ENCODE measurements at places on chromosomes 6 and 20.

DNA sequence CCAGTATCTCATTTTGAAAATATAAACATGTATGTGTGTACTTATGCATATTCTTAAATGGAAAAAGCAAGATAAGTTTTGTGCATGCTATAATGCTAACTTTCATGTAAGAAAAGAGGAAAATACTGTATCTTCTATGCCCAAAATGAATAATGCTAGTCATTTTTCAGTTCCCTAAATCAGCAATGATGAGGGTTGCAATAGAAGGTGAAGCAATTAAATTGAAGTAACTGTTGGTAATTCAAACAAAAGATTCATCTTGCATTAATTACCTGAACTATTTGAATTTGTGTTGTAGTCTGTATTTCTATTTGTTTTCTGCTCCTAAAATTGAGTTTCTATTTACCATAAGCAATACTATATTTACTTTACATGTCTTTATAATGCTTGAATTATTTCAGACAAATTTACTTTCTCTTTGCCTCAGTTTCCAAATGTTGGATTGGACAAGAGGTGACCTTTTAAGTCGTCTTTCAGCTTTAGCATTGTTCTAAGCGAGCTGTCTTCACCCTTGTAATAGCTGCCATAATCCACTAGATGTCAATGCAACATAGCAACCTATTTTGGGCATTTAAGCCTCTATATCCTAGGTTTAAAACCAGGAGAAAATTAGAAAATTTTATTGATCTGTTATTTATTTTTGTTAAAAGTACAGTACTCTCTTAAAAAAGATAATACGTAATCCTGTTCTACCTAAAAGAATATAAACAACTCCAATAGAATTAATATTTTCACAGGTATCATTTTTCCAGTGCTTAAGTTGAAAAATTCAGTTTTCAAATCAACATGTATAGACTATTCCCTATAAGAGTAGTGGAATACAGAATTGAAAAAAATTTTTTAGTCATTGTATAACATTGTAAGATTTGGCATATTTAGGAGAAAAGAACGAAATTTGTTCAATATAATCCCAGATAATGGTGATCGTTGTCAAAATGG, 52.3 kb upstream of the IFNGR1 start:
- no peak for DNase-seq

DNA sequence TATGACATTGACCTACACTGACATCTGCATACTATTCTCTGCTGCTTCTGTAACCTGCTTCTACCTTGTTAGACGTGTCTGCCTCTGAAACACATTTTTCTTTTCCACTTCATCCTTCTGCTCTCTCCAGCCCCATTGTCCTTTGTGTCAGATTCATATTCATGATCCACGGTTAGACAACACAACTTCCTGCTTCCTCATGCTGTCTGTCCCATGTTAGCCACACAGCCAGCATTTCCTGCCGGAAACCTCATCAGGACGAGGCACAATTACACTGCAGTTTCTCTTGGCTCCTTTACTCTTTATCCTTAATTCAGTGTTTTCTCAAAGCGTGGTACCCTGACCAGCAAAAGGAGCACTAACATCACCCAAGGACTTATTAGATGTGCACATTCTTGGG, 150.2 kb downstream of the TBC1D7 start:
- DNase-seq = no peak

GRCh38 chr6:128574402-128574801, 54.0 kb upstream of the PTPRK start:
- DNase-seq = no peak

DNA sequence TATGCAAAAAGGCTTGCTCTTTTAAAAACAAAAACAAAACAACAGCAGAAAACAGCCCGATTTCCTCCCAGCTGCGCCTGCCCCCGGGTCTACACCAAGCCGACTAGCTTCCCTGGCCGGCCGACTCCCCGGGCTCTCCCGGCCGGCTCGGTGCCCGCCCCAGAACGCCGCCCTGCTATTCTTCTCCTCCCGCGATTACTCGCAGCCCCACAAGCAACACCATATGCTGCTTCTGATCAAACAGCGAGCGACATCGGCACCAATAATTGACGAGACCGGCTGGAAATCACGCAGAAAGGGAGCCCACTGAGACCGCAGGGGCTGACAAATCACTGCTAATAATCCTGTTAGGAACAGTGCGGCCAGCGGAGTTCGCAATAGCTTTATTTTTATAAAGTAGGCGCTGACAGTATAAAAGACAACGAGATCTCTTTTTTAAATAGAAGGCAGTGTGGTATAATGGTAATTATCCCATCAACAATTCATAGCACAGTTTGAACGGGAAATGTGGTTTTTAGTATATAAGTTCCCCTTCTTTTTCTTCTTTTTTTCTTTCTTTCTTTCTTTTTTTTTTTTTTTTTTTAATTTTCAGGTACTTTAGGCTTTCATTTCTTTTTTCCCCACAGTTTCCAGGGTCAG, 3.3 kb downstream of the SIM1 start:
- DNase-seq = no peak

- no peak for DNase-seq
Measured at GRCh38 chr6:25717866-25718740, 36.4 kb upstream of the SLC17A4 start.

GRCh38 chr6:152428126-152428525, 209.0 kb downstream of the SYNE1 start:
- DNase-seq = no peak

- DNase-seq = no peak
Measured at GRCh38 chr6:113668641-113669408, 188.3 kb upstream of the MARCKS start.

GRCh38 chr6:14912226-14912625, 333.6 kb upstream of the JARID2 start:
- DNase-seq = no peak

Data from sciatic nerve (tissue), 2 donors.